MCF 10A (cell line): ENCODE measurements at places on chromosomes 4 and X.

DNA sequence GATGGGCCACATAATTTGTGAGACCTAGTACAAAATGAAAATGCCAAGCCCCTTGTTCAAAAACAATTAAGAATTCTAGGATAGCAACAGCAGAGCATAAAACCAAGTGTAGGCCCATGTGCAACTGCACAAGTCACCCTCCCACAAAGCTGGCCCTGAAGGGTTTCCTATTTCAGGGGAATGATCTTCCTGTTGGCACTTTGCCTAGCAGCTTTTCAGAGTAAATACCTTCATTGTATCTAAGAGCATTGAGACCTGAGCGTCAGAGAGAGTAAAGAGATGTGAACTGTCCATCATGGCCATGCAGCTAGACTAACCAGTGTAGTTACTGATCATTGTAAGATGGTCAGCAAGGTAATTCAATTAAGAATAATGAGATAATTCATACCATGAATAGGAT, 113.6 kb downstream of the CNKSR2 start:
- DNase-seq = peak; percentile 35

- no peak for DNase-seq
Measured at GRCh38 chrX:45749375-45749774, 548.7 kb upstream of the DIPK2B start.

GRCh38 chr4:69594382-69594781, 45.1 kb downstream of the UGT2A2 start:
- no peak for DNase-seq

DNA sequence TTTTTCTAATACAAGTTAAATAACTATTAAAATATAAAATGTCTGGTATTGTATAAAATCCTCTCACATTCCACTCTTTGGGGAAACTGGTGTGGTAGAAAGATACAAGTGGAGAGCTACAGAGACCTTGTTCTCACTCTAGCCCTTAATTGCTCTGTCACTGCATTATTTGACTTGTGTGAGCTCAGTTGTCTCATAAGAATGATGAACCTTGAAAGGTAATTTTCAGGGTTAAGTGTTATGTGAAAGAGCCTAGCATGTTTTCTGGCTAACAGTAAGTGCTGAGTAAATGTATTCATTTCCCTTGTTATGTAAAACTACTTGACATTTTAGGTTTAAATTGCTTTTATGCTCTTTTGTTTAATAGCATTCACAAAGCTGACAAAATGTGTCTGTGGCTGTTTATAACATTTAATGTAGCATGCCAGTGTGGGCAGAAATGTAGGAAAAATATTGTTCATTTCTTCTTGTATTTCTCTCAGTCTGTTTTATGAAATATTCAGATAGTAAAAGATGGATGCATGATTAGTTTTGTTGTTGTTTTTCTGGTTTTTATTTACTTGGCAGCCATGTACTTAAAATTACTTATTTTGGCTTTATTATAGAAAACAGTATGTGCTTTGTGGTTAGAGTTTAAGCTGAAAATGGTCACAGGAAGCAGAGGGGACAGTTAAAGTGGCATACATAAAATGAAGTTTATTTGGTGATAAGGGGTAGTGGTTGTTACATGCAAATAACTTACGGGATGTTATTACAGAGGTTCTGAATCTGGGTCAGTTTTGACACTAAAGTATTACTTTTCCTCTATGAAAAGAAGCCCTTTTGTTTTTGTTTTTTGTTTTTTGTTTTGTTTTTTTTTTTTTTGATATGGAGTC, 29.2 kb downstream of the SLAIN2 start:
- DNase-seq = no peak

GRCh38 chrX:118975831-118976598, 1.6 kb downstream of the LONRF3 start:
- peak; percentile 59 for DNase-seq

DNA sequence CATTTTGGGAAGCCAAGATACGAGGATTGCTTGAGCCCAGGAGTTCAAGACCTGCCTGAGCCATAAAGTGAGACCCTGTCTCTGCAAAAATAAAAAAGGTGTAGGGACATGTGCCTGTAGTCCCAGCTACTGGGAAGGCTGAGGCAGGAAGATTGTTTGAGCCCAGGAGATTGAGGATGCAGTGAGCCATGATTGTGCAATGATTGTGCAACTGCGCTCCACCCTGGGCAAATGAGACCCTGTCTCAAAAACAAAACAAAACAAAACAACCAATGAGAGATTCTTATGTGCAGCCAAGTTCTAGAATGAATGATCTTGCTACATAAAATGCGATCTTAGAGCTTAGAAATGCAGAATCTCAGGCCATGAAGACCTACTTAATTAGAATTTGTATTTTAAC, 22.5 kb downstream of the SLC9B2 start:
- DNase-seq = peak; percentile 42

DNA sequence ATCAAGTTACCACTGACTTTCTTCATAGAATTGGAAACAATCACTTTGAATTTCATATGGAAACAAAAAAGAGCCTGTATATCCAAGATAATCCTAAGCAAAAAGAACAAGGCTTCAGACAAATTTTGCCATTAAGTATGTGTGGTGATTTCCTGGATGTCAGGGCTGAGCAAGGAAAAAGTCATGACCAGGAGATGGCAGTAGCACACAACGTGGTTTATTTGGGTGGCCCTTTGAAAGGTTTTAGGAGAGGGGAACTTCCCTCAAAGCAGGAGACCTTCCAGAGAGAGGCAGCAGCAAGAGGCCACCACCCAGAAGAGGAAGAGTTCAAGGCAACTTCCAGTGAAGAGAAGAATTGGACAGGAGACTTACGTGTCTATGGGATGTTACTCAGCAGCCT, 18.1 kb upstream of the ZXDB start:
- peak; percentile 38 for DNase-seq
